ENCODE measurements at places on chromosomes 4 and X.

DNA sequence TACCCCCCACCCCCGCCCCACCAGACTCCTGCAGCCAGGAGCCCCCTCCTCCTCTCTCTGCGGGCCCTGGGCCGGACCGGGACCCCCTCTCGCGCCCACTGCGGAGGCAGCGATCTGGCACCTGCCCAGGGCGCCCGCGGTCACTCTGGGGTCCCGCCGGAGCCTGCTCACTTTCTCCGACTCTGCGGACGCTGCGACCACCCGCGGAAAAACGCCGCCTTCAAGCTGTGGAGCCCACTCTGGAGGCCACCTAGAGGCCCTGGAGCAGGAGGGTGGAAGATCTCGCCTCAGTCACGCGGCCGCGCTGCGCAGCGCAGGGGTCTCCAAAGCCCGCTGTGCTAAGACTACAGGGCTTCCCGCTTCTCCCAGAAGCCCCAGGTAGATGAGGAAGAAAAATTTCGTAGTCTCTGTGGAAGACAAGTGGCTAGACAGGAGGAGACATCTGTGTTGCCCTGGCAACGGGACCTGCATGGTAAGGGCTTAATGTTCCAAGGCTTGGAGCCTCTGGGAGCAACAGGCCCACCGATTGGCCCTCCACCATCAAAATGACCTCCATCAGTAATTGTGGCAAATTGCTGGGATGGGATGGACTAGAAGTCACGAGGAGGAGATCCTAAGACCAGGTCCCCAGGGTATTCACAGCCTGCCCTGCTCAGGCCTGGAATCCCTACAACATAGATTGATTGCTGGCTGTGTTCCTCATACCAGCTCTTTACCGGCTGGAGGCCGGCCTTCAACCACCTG, at the start of gene PNMA6F:
Gene PNMA6F (minus strand): TSS at position 387 of the 744 bp plus-strand sequence. CDS start 1,093 bp downstream, outside the sequence.
- no peak for DNase-seq

DNA sequence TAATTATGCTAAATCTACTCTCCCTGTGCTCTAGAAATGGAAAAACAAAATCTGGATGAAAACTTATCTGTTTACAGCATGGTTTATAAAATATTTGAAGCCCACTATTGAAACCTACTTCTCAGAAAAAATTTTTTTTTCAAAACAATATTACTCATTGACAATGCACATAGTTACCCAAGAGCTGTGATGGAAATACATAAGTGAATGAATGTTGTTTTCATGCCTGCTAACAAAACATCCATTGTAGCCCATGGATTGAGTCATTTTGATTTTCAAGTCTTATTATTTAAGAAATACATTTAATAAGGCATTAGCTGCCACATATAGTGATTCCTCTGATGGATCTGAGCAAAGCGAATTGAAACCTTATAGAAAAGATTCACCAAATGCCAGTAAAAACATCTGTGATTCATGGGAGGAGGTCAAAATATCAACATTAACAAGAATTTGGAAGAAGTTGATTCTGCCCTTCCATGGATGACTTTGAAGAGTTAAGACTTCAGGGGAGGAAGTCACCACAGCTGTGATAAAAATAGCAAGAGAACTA, 144.7 kb upstream of the HHIP start:
- DNase-seq: no peak

GRCh38 chr4:4680758-4681157, 138.9 kb upstream of the STX18 start:
- DNase-seq: no peak

GRCh38 chrX:118548841-118549240, 53.2 kb downstream of the DOCK11 start:
- DNase-seq: no peak

DNA sequence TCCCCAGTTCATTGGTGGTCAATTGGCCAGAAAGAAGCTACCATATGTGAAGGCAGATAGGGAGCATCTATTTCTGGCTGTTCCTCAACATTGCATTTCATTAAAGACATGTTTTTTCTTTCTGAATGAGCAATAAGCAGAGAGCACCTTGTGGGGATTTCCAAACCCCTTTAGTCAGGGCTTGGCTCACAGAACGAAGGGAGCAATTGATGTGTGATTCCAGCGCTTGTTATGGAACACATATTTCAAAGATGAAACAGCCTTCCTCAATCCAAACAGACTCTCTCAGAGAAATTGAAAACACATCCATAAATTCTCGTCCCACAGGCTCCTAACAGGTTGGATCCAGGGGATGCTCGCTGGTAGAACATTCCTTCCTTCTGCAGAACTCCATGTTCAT, 84.1 kb downstream of the CLCN4 start:
- DNase-seq: no peak

DNA sequence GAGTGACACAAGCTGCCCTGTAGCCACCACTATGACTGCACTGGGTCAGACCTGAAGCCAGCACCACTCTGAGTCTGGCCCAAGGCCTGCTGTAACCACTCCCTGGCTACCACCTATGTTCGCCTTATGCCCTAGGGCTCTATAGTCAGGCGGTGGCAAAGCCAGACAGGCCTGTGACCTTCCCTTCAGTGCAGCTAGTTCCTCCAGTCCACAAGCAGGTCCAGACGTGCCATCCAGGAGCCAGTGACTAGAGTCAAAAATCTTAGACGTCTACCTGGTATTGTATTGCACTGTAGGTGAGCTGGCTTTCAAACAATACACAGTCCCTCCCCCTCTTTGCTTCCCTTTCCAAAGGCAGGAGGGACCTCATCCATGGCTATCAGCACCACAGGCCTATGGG, 54.0 kb upstream of the RNF128 start:
- DNase-seq: no peak

GRCh38 chrX:118239178-118239870, 106.6 kb upstream of the WDR44 start:
- DNase-seq: no peak

- no peak for DNase-seq
Observed at GRCh38 chrX:118550792-118551191, 55.2 kb downstream of the DOCK11 start.

DNA sequence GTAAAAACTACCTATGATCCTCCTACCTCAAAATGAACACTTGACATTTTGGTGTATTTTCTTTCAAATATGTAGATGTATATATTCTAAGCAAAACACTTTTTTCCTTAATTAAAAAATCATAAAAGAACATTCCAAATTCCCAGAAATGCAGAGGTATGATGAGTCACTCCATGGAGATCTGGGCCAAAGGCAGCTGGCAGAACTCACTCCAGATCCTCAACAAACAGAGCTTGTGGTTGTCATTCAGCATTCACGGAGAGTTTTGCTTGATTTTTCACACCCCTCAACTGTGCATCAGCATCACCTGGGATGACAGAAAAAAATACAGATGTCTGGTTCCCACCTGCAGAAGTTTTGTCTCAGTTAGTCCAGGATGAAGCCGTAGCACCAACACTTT, 144.6 kb downstream of the KIT start:
- no peak for DNase-seq

All from caudate nucleus (tissue), 63 donors.